ENCODE measurements at places on chromosomes 6 and 20.

DNA sequence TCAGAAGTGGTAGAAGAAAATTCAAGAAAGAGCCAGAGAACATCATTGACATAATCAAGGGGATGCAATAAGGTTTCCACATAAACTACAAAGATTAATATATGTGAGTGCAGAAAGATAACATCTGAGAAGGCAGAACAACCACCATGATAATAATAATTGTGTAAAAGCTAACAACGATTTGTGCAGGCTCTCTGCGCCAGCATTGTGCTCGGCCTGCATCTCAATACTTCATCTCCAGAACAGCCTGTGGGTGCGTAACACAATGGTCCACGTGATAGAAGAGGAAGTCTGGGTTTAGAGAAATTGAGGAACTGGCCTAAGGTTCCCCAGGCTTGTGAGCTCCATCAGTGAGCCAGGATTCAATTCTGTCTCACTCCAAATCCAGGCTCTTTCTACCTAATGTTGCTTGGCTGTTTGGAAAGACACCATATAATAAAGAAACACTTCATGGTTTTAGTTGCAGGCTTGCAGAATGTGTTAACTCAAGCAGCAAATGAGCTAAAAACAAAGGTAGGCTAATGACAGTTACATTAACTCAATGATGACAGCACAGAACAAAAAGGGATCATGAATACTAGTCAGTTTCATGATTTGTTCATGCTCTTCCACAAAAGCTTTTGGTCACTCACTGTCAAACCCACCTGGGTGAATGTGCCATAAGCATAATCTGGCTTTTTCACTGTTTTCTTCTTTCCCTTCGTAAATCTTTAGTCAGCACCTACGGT lies 71.2 kb downstream of the LY86 start:
- DNase-seq, result no peak

- no peak for DNase-seq
These were observed 257.4 kb downstream of the THBS2 start for GRCh38 chr6:168996356-168996625.

DNA sequence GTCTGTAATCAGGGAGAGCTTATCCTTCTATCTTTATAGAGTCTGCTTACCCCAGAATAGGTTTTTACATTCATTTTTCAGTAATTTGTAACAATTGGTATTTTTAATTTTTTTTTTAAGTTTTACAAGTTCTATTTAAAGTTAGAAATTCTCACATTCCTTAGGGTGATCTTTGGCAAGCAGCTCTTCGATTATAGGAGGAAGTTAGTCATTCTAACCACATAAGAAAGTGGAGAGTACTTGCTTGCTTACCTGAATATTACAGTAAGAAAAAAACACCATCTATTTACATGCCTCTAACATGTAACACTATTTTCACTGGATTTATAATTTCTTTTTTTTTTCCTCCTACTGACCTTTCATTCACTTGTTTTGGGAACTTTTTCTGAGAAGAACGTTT lies 6.7 kb downstream of the TSHZ2 start:
- no peak for DNase-seq

DNA sequence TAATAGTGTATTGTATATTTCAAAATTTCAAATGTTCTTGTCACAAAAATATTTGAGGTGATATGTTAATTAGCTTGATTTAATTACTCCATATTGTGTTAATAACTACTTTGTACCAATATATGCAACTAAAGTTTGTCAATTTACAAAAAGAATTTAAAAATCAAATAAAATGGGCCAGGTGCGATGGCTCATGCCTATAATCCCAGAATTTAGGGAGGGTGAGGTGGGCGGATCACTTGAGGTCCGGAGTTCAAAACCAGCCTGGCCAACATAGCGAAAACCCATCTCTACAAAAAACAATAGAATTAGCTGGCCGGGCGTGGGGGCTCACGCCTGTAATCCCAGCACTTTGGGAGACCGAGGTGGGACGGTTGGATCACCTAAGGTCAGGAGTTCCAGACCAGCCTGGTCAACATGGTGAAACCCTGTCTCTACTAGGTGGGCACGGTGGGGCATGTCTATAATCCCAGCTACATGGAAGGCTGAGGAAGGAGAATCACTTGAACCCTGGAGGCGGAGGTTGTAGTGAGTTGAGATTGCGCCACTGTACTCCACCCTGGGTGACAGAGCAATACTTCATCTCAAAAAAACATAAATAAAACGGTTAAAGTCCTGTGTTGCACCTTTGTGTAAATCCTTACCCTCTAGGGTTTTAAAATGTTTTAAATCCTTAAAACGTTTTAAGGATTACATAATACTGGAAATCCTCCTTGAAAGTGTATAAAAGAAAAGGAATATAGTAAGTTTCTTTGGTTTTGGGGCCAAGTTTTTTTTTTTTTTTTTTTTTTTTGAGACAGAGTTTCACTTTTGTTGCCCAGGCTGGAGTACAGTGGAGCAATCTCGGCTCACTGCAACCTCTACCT lies 4.0 kb downstream of the HSPA1B start:
- DNase-seq, result no peak

GRCh38 chr6:115474443-115475041 lies 586.1 kb downstream of the FRK start:
- no peak for DNase-seq

GRCh38 chr6:95244751-95245150 lies 332.6 kb upstream of the MANEA start:
- no peak for DNase-seq

GRCh38 chr6:125816828-125817280 lies 26.1 kb downstream of the NCOA7 start:
- DNase-seq, result no peak

GRCh38 chr6:5478380-5478779 lies 217.1 kb downstream of the FARS2 start:
- no peak for DNase-seq

GRCh38 chr20:41645372-41645771 lies 27.2 kb upstream of the CHD6 start:
- DNase-seq, result no peak

DNA sequence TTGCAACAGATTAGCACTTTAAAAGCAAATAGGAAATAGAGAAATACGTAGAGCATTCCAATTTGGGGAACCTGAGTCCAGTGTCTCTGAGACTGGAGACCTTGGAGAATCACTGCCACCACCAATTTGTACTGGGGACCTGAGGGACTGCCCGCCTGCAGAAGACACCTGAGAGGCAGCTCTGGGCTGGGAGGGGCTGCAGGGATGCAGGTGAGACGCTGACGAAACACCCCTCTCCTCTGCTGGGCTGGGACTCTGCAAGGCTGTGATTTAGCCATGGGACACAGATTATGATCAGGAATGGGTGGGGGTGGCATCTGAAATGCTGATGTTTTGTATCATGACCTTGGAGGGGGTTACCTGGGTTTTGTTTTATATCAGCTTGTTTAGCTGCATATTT lies 7.0 kb upstream of the APMAP start:
- no peak for DNase-seq

- DNase-seq, result peak; percentile 30
These were observed 34.5 kb downstream of the HLA-A start for GRCh38 chr6:29976588-29977424.

DNA sequence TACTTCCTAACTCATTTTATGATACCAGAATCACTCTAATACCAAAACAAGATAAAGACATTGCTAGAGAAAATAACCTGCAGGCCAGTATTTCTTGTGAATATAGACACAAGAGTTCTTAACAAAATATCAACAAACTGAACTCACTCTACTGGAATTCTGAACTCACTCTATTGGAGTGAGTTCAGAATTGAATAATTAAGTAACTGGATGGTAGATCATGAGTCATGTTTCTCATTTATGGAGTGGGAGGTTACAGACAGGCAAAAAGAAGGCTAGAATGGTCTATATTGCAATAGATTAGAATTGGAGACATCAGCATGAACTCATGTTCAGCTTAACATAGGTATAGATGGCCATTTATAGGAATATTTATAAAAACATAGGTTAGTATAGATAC lies 26.6 kb upstream of the C6orf58 start:
- DNase-seq, result no peak

DNA sequence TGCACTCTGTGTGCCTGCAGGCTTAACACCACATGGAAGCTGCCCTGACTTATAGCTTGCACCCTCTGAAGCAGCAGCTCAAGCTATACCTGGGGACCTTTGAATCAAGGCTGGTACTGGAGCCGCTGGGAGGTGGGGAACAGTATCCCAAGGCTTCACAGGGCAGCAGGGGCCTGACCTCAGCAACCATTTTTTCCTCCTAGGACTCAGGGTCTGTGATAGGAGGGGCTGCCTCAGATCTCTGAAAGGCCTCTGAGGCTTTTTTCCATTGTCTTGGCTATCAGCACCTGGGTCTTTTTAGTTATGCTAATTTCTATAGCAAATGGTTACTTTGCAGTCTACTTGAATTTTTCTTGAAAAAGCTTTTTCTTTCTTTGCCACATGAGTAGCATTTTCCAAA lies 80.2 kb upstream of the OPRM1 start:
- no peak for DNase-seq

GRCh38 chr6:154261688-154262397 lies 94.8 kb downstream of the IPCEF1 start:
- no peak for DNase-seq

- DNase-seq, result no peak
These were observed 58.4 kb downstream of the TMEM170B start for GRCh38 chr6:11595903-11596302.

- peak; percentile 8 for DNase-seq
These were observed 39.2 kb downstream of the DYNLT1 start for GRCh38 chr6:158605266-158605878.

DNA sequence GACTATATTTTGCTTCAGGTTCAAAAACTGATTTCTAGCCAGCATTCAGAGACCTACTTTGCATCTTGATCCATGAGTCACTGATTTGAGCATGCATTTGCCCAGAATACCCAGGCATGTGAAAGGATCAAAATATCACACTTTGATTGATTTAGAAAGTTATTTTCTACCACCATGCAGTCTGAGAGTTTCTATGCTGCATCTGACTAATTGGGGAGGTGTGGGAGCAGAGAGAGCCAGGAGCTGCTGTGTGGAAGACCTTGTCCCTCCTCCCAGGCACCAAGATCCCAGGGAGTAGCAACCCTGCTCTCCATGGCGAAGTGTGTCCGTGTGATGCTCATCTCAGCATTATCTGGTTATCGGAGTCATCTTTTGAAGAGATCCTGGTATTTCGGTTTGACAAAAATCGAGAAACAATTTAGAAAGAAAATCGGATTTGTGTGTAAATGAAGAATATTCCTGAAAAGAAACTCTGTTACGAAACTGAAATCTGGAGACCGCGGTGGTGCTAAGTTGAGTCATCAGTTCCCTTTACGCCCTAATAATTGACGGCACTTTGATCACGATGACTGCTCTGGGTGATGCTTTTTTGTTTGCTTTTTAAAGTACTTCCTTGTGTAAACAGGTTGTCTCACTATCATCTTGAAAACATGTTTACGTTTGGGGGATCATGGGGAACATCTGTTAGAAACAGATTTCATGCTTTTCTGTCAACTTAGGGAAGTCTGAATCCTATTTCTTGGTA lies 193.4 kb downstream of the BACH2 start:
- no peak for DNase-seq

- no peak for DNase-seq
These were observed 49.6 kb upstream of the CCDC28A start for GRCh38 chr6:138724015-138724414.

GRCh38 chr6:18465410-18466154 lies 78.4 kb downstream of the RNF144B start:
- DNase-seq, result no peak

- no peak for DNase-seq
These were observed 3.9 kb upstream of the TIAM2 start for GRCh38 chr6:154991207-154991606.

DNA sequence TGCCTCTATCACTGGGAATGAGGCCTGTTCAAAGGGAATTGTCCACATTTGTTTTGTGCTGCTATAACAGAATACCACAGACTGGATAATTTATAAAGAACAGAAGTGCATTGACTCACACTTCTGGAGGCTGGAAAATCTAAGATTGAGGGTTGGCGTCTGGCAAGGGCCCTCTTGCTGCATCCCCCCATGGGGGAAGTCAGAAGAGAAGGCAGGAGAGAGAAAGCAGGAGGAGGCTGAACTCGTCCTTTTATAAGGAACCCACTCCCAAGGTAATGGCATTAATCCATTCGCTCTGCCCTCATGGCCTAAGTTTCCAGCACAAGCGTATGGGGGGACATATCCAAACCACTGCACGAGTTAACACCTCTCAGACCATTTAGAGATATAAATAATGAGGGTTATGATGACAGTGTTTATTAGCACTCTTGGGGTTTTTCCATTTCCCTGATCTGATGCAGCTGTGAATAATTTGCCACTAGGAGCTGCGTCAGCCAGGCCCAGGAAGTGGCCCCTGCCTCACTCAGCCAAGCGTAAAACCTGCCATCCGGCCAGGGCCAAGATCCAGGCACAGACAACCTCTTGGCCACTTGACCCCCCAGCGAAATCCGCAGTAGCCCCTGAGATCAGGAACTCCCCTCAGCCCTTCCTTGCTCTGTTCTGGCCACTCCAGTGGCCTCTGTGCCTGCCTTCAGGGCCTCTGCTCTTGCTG lies 14.2 kb upstream of the SLCO4A1 start:
- no peak for DNase-seq

- no peak for DNase-seq
These were observed 5.3 kb upstream of the BPIFB1 start for GRCh38 chr20:33277471-33278441.

DNA sequence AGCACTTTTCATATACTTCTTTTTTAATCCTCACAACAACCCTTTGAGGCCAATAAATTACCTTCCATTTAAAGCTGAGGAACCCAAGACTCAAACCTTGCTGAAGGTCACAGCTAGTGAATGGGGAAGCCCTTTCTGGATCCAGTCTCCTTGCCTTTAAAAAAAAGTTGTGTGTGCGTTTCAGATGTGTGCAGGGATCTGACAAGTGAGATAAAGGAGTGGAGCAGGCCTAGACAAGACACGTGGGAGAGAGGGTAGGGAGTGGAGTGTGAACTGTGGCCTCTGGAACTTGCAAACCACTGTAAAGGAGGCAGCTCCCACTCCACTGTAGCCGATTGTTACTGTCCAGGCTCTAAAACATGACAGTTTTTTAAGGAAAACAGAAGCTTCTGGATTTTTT lies 1.9 kb downstream of the KLHL32 start:
- no peak for DNase-seq

DNA sequence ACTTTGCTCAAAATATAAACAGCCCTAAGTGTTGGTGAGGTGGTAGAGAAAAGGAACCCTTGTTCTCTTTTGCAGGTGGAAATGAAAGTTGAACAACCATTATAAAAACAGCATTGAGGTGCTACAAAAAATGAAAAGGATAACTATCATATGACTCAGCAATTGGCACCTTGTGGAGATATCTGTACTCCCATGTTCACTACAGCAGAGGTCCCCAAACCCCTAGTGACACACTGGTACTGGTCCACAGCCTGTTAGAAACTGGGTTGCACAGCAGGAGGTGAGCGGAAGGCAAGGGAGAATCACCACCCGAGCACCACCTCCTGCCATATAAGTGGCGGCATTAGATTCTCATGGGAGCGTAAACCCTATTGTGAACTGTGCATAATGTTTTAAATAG lies 267.4 kb upstream of the THEMIS start:
- DNase-seq, result no peak

GRCh38 chr20:62987114-62987513 lies 19.6 kb downstream of the BHLHE23 start:
- no peak for DNase-seq

All from NCI-H187 (cell line).